Stimulated activated CD4-positive, alpha-beta T cell treated with anti-CD3 and anti-CD28 coated beads, Interleukin-2, amount 100 ng/mL, for 4 hours (primary cell): ENCODE measurements at places on chromosomes 7 and 10.

- no peak for DNase-seq
These were observed 350.3 kb upstream of the TEX47 start for GRCh38 chr7:89145801-89146200.

DNA sequence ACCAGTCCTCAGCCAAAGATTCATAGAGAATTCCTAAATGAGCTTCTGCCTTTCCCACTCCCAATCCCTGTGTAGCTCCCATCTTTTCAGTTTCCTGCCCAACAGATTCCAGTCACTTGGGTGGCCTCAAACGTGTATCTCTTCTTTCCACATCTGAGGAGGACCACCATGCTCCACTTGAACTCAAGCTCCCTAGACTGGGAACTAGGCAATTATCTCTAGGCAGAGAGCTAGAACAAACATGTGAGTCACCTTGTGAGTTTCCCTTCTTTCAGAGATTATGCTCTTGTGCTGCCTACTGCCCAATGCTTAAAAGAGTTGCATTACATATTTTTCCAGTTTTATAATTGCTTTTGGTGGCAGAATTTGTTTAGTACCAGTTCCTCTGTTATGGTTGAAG is 178.0 kb downstream of the MDFIC start:
- no peak for DNase-seq

DNA sequence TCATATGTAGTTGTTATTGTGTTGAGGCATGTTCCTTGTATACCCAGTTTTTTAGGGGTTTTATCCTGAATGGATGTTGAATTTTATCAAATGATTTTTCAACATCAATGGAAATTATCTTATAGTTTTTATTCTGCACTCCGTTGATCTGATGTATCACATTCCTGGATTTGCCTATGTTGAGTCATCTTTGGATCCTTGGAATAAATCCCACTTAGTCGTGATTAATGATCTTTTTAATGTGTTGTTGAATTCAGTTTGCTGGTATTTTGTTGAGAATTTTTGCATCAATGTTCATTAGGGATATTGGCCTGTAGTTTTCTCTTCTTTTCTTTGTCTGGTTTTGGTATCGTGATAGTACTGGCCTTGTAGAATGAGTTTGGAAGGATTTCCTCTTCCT is 648.6 kb upstream of the GRM3 start:
- no peak for DNase-seq

GRCh38 chr10:78327778-78328591 is 294.3 kb downstream of the RPS24 start:
- DNase-seq = no peak

GRCh38 chr7:142321391-142321790 is 63.5 kb upstream of the PRSS58 start:
- DNase-seq = no peak

DNA sequence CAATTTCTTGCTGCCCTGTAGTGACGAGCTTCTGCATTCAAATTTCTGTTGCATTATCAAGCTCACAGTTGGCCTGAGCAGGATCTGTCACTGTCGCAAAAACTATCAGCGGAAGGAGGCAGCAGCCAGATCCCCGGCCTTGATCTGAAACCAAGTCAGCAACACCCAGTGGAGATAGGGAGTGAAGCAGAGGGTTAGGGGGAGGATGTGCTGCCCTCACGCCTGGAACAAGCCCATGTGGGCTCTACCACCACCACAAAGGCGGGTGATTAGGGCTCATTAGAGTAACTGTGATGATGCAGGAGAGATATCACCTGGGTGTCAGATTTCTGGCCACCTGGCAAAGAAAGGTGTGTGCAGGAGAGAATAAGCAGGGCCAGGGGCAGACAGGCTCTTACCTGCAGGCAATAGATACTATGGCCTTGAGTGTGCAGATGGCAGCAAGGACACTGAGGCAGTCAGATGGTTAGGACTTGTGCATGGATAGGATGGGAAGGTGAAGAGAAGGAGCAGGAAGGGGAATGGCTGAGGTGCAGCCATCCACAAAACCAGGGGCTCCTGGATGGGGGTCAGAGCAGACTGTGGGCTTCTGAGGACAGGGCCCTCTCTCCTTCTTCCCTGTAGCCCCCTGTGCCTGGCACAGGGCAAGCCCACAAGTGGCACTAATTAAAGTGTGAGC is 417.3 kb downstream of the RPS24 start:
- DNase-seq = no peak

DNA sequence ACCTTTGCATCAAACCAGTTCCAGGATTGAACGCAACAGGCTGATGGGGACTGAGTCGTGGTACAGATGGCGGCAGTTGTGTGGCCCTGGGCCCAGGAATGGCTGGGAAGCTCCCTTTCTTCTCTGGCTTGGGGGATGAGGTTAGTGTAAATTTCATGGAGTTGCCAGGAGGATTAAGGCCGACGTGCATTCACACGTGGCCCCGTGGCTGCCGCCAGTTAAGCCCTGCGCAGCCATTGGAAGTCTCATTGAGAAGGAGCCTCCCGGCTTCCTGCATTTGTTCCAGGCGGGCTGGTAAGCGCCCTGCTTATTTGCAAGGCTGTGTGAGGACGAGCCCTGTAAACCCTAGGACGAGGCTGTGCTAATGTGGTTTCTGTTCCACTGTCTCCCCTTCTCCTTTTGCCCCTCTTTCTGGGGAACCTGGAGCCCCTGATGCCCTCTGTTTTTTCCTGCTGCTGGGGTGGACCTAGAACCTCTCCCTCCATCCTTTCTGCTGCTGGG is 174.7 kb upstream of the TNRC18 start:
- DNase-seq = no peak

GRCh38 chr10:184911-185310 is 49.7 kb downstream of the ZMYND11 start:
- no peak for DNase-seq

- DNase-seq = no peak
These were observed 62.5 kb downstream of the ABI1 start for GRCh38 chr10:26798298-26798697.

DNA sequence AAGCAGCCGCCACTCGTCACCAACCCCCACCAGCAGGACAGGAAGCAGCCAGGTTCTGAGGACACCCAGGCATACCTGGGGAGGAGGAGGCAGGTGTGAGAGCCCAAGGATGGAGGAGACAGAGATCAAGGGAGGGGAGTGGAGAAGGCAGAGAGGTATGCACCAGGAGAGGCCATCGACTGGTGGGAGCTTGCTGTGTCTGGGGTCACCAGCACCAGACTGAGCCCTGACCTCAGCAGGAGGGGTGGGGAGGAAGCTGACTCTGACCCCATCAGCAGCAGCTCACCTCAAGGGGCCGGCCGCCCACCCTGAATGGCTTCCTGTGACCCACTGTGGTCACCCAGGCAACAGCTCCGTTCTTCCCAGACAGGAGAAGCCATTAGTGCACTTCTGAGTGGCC is 7.8 kb downstream of the VIPR2 start:
- no peak for DNase-seq

DNA sequence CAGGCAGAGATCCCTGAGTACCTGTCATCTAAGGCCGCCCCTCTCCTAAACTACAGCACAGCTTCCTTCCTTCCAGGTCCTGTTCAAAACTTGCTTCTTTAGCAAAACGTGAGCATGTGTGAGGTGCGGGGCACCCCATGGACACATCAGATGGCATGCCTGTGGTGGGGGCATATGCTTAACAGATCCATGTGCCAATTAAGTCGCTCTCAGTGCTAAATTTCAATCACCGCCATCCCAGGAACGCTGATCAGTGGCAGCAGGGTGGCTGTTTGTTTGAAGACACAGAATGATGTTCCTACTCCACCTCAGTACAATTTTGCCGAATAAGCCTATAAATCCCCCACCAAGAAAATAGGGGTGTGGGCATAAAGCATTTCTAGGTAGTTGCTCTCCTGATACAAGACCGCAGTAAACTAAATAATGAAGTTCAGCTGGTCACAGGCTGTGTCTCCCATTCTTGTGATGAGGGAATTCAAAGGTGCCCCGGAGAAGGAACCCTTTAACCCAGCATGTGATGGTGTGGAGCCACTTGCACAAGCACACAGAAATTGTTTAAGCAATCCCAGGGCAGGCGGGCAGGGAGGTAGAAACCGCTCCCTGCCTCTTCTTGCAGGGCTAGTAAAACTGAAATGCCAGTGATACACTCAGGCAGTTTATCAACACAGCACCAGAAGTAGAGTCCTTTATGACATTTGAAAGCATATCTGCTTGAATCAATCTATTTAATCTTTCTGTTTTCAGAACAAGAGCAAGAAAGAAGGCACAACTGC is 205.7 kb downstream of the SORCS1 start:
- no peak for DNase-seq

- DNase-seq = no peak
These were observed 102.4 kb downstream of the CFTR start for GRCh38 chr7:117582219-117582704.

DNA sequence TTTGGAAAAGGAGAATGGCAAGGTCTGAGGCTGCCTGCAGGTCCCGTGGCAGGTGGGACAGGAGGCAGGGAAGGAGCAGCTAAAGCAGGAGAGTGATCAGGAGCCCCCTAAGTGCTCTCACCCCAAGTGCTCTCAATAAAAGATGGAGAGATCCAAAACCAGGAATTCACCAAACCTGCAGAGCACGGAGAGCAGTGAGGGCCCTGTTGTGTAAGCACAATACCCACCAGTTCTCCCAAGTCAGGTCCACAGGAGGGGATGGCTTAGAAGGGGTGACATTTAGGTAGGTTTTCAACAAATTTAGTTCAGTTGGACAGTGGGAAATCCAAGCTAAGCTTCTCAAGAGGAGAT is 40.8 kb downstream of the GNA12 start:
- no peak for DNase-seq

- DNase-seq = no peak
These were observed 250.3 kb upstream of the CXCL12 start for GRCh38 chr10:44635176-44635575.

- no peak for DNase-seq
These were observed 50.9 kb downstream of the KLF6 start for GRCh38 chr10:3734111-3734510.

GRCh38 chr7:68998136-68998535 is 600.1 kb upstream of the AUTS2 start:
- no peak for DNase-seq

DNA sequence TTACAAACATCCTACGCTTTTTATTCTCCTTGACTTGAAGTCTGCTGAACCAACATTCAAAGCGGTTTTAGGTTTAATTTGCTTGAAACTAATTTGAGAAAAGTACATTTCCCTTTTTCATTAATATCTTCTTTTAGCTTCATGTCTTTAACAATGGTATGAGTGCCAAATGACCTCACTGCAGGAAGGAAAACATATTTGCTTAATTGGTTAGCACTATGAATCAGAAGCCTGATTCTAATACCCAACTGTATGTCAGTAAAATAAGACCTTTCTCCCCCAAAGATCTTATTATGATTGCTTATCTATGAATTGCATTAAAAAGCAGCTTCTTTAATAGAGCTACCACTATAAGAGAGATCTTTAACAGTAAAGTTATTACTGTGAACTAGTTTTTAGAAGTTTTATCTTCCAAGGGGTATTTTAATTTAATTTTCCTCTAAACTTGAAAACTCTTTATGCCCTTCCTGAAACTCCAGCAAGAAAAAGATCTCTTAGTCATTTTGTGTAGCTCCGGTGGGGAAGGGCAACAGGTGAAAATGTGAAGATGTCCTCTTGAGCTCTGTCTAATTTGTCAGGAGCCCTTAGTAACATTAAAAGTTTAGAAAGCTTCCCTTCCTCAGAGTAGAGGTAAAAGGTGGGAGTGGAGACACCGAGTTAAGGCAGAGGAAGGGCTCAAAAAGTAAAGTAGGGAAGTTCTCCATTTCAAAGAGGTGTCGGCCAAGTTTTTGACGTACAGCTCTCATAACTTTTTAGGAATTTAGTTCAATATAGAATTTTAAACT is 6.1 kb downstream of the COL1A2 start:
- no peak for DNase-seq

- DNase-seq = no peak
These were observed 40.1 kb downstream of the AKR1E2 start for GRCh38 chr10:4865945-4866661.

DNA sequence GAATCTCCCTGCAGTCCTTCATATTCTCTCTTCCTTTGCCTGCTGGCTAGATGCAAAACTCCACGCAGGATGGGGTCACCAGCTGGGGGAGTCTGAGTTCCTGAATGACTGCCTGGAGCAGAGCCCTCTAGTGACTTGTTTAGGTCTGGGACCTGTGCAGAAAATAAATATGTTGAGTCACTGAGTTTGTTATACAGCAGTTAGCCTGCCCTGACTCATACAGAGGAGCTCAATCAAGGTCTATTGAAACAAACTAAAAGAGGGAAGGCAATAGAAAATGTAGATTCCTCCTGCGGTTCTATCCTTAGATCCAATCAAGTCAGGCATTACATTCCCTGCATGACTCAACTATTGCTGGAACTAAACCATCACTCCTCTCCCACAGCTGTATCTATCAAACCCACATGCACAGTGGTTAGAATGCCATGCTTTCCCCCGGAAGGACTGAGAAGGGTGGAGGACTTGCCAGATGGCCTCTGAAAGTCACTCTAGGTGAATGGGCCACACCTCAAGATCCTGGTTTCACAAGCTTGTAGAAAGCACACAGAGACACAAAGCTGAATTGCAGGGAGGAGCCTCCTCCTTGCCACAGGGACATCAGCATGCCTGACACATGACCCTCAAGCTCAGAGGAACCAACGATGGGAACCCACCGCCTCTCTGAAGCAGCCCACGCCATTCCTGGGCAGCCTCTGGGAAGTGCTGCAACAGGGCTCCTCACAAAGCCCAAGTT is 73.9 kb downstream of the SH3PXD2A start:
- no peak for DNase-seq

DNA sequence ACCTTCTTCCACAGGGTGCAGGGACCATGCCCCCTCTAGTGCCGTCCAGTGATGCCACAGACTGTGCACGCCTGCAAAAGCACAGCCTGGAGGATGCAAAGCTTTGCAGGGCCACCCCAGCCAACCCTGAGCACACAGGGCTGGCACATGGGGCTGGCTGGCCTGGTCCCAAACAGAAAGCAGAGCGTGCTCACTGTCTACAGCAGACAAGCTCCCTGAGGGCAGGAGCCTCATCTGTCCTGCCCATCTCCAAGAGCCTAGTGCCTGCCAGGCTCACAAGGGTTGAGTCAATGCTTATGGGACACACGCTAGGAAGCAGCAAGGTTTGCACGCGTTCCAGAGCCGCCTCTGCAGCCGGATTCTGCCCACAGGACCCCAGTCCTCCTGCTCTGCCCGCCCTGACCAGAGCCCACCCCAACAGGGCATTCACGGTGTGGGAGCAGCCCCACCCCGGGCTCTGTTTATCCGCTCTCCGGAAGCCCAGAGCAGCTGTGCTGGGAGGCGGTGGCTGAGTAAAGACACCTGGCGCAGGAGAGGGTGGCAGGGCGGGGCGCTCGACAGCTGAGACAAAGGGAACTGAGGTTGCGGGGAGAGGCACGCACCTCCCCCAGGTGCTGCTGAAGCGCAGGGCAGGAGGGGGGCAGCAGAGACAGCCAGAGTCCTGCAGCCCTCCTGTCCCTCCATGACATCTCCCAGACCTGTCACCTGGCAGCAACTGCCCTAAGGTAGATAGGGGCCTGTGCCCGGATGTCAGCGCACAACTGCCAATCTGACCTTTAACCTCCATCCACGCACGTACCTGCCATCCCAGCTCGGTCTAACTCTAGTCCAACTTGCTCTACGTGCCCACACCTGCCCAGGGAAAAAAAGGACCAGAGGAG is 4.3 kb downstream of the KCNH2 start:
- no peak for DNase-seq
